ENCODE measurements at places on chromosomes 5 and 9.

DNA sequence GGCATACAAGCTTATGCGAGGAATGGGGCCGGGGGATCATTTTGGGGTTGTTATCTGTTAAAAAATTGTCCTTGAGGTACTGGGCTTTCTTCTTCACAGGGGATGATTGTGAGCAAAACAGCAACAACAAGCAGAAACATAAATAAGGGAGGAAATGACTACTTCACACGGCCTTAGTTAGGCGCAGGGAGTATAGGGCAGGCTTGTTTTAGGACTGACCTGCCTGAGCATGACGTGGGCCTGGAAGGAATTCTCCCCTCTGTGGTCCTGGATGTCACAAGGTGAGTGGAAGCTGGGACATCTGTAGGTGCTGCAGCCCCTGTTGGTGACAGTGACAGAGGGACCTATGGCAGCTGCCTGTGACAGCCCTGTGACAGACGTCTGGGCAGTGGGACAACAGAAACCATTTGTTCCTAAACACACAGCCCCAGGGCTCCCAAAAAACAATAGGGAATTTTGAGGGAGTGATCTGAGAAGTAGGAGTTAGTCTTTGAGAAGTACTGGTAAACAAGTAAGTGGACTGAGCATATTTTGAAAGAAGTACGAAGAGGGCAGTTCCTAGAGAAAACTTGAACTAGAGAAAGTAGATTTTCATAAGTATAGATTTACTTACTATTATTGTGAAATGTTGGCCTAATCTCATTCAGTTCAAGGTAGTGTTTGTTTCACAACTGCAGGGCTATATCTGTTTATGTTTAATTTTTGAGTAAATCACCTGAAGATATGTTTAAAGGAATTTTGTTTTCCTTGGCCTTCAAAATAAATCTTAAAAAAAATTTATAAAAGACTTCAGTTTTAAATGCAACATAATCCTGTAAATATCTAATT is 113.1 kb downstream of the KDM4C start:
- DNase-seq = no peak

- no peak for DNase-seq
Measured at GRCh38 chr5:41636605-41637004, 126.2 kb upstream of the PLCXD3 start.

GRCh38 chr9:81079055-81079454 is 610.3 kb downstream of the TLE1 start:
- DNase-seq = no peak

DNA sequence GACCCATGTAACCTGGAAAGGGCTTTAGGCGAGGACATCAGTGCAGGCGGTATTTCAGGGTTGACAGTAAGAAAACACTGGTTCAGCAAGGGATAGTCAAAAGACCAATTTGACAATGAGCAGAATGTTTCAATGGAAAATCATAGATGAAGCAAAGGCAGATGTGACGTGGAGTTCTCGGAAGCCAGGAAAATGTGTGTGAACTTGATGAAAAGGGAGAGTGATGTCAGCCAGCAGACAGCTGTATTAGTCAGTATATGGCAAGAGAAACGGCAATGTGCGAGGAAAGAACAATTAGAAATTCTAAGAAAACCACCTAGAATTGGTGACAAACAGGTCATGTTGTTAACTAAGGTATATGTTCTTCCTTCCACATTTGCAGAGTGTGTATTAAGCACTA is 503.9 kb upstream of the DAB2 start:
- no peak for DNase-seq

DNA sequence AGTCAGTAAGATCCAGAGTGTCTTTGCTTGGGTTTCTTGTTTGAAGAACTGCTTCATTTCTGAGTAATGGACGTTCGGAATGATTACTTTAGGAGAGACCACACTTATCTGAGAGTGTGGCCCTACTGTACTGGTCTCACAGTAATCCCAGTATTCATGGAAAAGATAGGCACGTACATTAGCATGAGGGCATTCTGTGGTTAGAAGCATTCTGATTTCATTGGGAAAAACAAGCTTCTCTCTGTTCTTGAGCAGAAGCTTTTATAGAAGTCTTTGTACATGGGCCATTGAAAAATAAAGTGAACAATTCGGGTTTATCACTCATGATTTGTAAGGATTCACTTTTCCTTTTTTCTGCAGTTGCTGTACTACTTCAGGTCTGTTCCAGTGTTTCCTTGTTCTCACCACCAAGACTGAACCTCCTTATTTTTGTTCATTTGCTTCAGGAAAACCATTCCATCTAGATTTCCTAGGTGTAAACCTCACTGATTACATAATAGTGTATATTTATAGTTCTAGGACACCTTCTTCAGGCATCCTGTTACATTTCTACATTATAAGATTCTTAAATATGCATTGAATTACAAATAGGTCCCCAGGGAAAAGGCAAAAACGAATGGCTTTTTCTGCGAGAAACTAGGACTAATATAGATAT is 10.1 kb downstream of the TGFBR1 start:
- no peak for DNase-seq

- no peak for DNase-seq
Measured at GRCh38 chr9:128108269-128109049, 19.1 kb downstream of the PTGES2 start.

GRCh38 chr9:129626079-129626624 is at the start of gene NTMT1:
Gene NTMT1 (plus strand): TSS chr9:129626163. CDS start chr9:129632704, 6,541 bp downstream.
- peak; percentile 89 for DNase-seq

DNA sequence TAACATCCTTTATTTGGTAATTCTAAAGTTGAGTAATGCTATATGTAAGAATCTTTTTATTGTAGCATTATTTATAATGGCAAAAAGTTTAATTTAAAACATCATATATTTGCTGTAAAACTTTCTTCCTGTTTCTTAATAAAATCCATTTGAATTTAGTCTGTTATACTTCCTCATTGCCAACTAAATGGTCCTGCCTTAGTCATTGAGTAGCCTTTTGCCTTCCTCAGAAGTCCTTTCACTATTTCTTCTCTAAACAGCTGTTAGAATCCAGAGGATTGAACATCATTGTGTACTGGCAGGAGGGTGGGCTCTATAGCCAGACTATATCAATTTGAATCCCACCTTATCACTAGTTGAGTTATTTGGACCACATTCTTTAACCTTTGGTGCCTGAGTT is 11.0 kb downstream of the SLC44A1 start:
- DNase-seq = no peak

DNA sequence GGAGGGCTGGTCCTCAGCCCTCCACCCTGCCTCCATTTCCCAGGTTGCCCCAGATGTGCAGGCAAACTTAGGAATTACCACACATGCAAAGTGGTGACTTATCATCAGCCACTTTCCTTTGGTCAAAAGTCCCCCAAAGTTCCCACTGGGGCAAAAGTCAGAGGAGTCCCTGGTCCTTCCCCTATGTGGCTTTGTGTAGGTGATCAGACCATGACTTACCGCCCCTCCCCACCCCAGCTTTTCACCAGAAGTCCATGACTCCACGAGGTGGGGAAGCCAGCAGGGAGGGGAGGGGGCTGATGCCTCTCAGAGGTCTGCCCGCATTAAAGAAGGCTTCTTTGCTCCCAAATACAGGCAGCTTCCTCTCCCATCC is 5.8 kb downstream of the TRAF1 start:
- no peak for DNase-seq

DNA sequence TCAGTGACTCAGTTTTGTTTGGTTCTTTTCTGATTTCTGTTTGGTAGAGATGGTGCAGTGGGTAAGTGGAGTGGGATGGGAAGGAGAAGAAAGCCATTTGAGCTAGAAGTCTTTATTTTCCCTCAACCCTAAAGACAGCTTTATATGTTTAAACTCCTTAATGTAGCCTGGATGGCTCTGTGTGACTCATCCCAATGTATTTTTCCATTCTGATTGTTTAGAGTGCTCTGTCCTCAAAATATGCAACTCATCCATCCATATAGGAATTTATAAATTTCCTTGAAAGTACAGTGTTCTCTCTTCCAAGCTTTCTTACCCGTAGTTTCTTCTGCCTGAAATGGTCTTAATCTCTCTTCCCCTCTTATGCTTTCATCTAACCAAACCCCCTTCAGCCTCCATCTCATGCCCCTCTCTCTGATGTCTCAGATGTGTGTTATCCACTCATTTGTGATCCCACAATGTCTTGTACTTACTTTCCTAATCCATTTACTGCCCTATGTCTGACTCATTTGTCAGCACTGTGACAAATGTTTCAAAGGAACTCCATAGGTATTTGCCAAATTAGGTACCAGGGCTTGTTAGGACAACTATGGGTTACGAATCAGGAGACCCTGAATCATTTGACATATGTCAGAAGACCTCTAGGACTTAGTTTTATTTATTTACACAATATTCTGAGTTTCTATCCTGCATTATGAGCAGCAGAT is 217.5 kb upstream of the SGCD start:
- no peak for DNase-seq

DNA sequence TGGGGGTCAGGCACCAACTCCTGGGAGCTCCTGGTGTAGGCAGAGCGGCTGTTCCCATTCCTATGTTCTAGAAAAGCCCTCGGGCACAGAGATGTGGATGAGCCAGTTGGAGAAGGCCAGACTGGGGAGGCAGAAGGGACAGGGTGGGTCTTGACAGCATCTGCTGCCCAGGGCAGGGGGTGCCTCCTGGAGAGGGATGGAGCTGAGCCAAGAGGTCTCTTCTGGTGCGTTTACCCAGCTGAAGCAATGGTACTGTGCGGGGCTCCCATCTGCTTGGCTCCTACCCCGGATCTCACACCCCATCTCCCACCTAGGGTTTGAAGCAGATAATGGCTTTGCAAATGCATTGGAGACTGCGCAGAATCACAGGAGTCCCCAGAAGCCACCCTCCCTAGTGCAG is 41.3 kb downstream of the SHB start:
- DNase-seq = no peak

GRCh38 chr9:81497091-81497490 is 192.3 kb downstream of the TLE1 start:
- no peak for DNase-seq

- no peak for DNase-seq
Measured at GRCh38 chr5:20536813-20537212, 548.8 kb upstream of the CDH18 start.

- DNase-seq = no peak
Measured at GRCh38 chr5:97929383-97929782, 746.3 kb upstream of the RIOK2 start.

- no peak for DNase-seq
Measured at GRCh38 chr5:1161833-1162229, 39.6 kb upstream of the SLC6A19 start.

GRCh38 chr5:41176952-41177351 is 36.4 kb downstream of the C6 start:
- DNase-seq = no peak

DNA sequence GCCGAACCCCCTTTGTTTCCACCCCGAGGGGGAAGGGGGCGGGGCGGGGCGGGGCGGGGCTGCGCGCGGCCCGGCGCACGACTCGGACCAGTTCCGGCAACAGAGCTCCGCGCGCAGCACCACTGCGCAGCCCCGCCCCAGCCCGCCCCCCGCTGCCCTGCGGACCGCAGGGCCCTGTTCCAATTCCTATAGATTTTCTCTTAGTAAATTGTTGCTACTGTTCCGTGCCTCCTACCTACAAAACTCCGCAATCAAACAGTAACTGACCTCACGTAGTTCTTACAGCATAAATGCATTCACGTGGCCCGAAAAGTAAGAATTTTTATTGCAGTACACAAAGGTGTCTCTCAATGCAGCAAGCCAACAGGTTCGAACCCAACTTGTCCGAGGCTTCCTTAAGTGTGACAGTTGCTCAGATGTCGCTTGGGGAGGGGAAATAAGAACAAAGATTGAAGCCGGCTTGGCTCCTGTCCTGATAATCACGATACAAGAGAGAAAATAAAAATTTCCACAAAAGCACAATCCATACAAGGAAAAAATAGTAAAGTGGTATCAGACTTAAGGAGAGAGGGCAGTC is 1.2 kb upstream of the RNF38 start:
- DNase-seq = peak; percentile 79

DNA sequence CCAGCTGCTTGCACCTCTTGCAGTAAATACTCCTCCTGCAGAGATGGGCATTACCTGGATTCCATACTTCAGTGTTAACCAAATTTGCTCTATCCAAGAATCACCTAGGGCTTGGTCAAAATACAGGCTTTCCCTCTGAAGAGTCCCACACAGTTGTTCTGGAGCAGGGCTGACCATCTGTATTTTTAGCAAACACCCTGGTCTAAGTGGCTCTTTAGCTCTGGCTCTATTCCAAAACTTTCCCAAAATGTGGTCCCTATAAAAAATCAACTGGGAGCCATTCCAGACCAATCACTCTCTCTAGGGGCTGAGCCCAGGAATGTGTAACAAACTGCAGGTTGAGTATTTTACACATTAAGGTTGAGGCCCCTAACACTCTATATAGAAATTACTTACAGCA is 153.7 kb downstream of the SPOCK1 start:
- no peak for DNase-seq

GRCh38 chr9:81585191-81585763 is 104.1 kb downstream of the TLE1 start:
- no peak for DNase-seq

DNA sequence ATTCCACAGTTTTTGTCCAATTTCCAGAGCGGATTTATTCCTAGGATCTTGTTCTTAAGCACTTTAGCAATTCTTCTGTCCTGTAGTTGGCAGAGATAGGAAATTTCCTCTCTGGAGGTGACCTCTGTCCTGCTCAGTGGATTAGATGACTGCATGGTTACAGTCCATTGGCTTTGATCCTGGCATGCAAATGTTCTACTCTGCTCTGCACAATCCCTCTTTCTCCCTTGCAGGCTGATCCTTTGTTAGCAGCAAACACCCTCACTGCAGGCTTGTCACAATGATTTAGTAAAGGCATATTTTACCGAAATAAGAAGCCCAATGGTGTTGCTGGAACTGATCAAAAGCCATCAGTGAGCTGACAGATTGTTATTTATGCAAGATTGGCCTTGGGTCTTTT is 243.8 kb downstream of the COX7C start:
- DNase-seq = no peak

DNA sequence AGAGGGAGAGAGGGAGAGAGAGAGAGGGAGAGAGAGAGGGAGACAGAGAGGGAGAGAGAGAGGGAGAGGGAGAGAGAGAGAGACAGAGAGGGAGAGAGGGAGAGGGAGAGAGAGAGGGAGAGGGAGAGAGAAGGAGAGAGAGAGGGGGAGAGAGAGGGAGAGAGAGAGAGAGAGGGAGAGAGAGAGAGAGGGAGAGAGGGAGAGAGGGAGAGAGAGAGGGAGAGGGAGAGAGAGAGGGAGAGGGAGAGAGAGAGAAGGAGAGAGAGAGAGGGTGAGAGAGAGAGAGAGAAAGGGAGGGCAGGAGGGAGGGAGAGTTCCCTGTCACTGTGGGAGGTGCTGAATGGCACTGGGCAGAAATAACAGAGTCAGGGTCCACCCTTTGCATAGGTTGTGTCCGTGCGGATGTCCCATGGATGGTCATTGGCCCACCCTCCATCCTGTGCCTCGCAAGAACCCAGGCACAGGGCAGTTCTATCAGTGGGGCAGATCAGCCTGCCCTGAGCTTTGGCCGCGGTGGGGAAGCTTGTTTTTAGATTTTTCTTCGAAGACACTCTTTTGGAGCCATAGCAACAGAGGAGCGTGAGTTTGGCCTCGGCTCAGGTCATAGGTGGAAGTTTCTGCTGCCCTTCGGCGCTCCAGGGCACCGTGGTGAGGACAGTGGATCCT is 30.1 kb downstream of the ADAMTSL2 start:
- no peak for DNase-seq

GRCh38 chr5:44932922-44933585 is 124.3 kb downstream of the MRPS30 start:
- peak; percentile 9 for DNase-seq
